H4 (cell line): ENCODE measurements at places on chromosomes 6 and 20. TPM values are rescaled to one million over a fixed set of nuclear protein-coding genes. Genes with fewer than 3 reads are reported as not detected.

The MYCT1 gene
- total RNA-seq, result not detected in 2 replicates

The PKHD1 gene
- total RNA-seq, result not detected in 2 replicates

The RSPO3 gene
- total RNA-seq, result 0.10 TPM in 1 of 2 replicates, not detected in the other

The SCGN gene
- total RNA-seq, result not detected in 2 replicates

The EMILIN3 gene
- total RNA-seq, result not detected in 2 replicates
